ENCODE measurements at places on chromosomes 7 and 10.

DNA sequence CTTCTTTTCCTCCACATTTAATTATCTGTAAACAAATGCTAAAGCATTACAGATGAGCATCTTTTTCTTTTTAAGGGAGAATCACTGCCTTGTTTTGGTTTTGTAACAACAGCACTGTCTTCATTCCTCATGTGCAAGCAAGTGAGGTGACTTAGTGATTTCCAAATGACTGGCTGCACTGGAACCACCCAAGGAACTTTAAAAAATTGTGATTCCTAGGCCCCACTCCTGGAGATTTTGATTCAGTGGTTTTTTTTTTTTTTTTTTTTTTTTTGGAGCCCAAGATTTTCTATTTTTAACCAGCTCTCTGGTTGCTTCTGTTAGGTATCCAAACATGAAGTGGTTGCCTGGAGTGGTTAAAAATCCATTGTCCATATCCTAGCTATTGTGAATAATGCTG lies 176.2 kb downstream of the LRMDA start:
- DNase-seq: no peak

- no peak for DNase-seq
Measured at GRCh38 chr10:49183596-49184542, 4.3 kb downstream of the TMEM273 start.

DNA sequence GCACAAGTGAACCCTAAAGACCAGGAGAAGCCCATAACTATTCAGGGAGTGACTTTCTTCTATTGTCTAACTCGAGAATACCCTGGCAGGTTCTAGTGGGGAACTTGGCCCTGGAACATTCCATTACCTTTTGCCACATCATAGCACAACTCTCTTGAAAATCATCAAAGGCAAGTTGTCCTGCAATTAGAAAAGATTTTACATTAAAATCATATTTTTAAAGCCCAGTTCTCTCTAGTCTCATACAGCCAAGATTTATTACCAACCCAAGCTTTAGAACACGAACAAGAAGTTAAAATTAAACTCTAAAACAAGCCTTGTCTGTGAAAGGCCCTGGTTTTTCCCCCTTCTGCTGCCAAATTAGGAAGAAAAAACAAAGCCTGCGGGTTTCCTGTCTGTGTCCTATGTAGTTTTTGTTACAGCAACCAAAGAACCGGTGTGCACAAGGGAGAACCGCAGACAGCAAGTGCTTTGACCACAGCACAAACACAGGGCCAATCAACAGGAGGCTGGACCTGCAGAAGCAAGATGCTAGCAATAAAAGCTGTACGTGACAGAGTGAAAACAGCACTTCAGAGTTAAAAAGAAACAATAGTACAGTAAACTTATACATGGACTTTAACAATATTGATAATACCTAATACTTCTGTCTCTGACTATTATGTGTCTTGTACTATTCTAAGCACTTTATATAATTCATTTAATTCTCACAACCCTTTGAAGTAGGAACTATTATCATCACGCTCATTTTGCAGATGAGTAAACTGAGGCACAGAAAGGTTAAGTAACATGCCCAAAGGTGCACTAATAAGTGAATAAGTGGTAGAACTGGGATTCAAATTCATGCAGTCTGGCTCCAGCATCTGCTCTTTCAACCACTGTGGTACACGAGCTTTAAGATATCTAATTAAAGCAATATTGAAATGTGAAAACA lies 65.8 kb downstream of the STK17A start:
- no peak for DNase-seq

DNA sequence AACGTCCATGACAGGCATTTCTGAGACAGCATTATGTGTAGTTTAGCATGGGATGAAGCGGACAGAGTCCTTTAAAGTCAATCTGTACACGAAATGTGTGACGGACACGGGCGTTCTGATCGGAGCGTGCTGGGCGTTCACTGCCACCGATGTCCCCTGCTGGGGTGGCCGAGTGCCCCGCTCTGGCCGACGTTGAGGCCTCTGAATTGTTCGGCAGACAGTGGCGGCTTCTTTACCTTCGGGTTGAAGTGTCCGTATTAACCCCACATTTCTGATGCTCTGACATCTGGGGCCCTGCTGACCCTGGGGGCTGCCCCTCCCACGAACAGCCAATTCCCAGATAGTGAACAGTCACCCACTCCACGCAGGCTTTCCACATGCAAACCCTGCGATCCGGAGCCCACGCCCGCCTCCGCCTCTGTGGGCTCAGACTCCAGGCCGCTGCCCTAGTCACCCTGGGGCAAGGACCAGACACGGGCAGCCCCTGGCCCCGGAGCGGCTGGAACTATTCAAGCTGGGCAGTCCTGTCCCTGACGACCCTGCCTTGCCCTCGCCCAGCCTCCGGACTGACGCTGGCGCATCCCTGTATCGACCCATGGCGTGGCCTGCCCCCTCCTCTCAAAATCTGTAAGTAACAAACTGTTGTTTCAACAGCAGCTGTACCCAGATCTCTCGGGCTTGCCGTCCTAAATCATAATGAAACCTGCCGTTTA lies 445.7 kb downstream of the PTPRN2 start:
- DNase-seq: no peak

GRCh38 chr7:55427800-55428199 lies 62.7 kb downstream of the LANCL2 start:
- peak; percentile 6 for DNase-seq

DNA sequence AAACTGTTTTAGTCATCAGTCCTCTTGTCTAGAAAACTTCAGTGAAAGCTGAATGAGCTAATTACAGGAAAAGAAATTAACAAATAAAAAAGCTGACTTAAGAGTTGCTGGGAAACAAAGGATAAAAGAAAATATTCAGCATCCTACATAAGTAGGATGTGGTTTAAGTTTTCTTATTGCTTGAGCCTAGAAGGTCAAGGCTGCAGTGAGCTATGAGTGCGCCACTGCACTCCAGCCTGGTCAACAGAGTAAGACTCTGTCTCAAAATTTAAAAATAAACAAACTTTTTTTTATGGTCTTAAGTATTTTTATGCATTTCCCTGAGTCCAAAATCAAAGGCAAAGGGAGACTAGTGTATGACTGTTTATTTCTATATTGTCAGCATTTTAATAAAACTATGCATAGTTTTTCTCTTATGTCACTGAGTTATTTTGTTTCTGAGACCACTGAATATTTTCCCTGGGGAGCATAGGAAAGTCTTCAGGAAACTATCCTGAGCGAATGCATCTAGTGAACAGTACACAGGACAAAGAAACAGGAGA lies 40.0 kb upstream of the LRRN3 start:
- no peak for DNase-seq

- DNase-seq: no peak
Measured at GRCh38 chr10:132988988-132989387, 46.6 kb upstream of the CFAP46 start.

DNA sequence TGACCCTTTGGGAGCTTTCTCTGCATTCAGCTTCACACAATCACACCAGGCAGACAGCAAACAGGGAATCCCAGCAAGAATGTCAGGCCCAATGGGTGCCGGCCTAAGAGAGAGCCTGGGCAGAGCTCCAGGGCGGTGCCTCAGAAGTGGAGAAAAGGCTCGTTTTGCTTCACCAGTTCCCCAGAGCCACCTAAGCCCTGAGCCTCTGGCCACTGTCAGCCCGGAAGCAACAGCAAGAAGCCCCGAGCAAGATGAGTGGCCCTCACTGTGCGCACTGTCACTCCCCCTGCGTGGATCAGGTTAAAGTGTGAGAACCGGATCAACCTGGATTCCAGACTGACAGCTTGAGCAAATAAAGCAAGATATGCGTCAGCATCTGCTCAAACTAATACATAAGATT lies 14.7 kb downstream of the CNPY1 start:
- DNase-seq: no peak

- peak; percentile 42 for DNase-seq
Measured at GRCh38 chr7:129298268-129298893, 73.6 kb downstream of the AHCYL2 start.

GRCh38 chr7:25929448-25929847 lies 222.6 kb upstream of the NFE2L3 start:
- peak; percentile 89 for DNase-seq

GRCh38 chr10:119550827-119551226 lies 8.3 kb upstream of the RGS10 start:
- DNase-seq: no peak

DNA sequence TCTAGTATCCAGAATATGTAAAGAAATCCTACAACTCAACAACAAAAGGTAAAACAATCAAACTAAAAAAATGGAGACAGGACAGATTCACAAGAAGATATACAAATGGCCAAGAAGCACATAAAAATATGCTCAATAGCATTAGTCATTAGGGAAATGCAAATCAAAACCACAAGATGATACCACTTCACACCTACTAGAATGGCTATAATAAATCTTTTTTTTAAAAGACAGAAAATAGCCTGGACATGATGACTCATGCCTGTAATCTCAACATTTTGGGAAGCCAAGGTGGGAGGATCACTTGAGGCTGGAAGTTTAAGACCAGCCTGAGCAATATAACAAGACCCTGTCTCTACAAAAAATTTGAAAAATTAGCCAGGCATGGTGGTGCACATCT lies 27.9 kb upstream of the CHCHD3 start:
- no peak for DNase-seq

DNA sequence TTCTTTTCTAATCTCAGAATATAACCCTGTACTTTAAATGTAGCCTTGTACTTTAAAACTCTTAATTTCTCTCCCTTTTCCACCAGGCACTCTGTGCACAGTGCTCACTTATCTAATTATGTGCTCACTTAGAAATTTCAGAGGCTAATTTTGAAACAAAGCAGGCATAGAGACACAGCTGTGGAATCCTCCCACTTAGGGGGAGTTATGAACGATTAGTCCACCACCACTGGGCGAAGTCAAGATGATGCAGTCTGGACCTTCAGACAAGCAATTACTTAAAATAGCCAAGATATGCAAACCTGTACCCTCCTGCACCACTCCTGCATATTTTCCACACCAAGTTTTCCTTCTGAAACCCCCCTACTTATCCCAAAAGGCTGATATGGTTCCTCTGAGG lies 143.0 kb downstream of the STK31 start:
- no peak for DNase-seq

DNA sequence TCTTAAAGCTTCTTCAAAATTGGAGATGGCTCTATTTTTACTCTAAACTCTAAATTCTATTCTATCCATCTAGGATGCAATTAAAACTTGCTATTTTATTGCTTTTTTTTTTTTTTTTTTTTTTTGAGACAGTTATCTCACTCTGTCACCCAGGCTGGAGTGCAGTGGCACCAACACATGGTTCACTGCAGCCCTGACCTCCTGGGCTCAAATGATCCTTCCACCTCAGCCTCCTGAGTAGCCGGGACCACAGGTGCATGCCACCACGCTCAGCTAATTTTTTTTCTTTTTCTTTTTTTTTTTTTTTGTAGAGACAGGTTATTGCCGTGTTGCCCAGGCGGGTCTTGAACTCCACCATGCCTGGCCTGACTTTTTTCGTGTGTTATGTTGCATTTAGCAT lies 41.2 kb downstream of the DNAJC1 start:
- DNase-seq: no peak

- DNase-seq: no peak
Measured at GRCh38 chr10:90051474-90051873, 350.1 kb downstream of the KIF20B start.

- DNase-seq: no peak
Measured at GRCh38 chr7:105685161-105685560, 103.9 kb upstream of the EFCAB10 start.

GRCh38 chr10:122248356-122249302 lies 22.5 kb upstream of the BTBD16 start:
- DNase-seq: no peak

DNA sequence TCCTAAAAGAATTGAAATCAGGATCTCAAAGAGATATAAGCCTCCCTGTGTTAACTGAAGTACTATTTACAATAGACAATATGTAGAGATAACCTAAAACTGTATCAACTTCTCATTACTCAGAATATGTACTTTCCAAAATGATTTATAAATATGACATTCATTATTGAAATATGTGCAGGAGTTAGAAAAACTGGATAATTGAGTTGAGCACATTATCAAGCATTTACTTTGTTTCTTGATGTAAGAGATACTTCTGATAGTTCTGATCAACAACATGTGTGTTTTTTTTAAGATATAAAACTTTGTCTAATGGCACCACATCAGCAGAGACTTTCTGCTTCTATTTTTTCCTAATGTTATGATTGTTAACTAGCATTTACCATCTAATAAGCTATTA lies 38.2 kb downstream of the HYAL4 start:
- DNase-seq: no peak

GRCh38 chr7:115728518-115728917 lies 302.0 kb downstream of the TFEC start:
- no peak for DNase-seq

DNA sequence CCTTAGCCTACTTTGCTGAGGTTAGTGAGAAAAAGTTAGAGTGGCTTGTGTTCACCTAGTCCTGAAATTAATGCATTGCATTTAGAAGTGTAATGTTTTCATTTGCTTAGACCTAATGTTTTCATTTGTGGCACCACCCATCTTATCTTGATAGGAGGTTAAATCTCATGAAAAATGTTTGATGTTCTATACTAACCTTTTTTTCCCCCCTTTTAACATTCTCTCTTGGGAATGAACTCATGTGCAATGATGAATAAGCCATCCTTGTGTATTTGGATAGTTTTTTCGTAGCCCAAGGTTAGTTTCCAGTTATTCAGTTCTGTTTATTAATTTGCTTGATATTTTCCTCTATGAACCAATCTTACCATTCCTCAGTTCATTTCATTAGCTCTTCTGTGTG lies 2.8 kb downstream of the FHIP2A start:
- no peak for DNase-seq

GRCh38 chr7:16484453-16485158 lies 19.1 kb upstream of the SOSTDC1 start:
- no peak for DNase-seq

GRCh38 chr10:3510741-3511140 lies 274.3 kb downstream of the KLF6 start:
- DNase-seq: no peak

DNA sequence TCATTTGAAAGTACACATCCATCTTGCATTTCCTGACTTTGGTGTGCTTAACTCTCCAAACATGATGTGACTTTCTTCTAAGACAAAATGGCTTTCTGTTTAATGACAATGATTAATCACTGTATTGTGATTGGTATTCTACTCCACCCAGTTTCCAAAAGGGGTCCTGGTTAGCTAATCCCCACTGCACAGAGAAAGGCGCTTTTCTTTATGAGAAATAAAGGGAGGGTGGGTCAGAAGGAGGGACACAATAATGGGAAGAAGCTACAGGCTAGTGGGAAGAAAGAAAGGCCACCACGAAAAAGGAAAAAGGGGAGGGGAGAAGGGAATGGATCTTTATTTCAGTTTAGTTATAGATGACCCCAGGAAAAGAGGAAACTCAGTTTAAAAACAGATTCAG lies 69.2 kb downstream of the PRTFDC1 start:
- DNase-seq: no peak

GRCh38 chr7:111092406-111093236 lies 1.7 kb downstream of the LRRN3 start:
- DNase-seq: no peak

Data from NCI-H1694 (cell line).